HT-29 (cell line): ENCODE measurements at places on chromosomes 2 and 18. TPM values are rescaled to one million over a fixed set of nuclear protein-coding genes. Genes with fewer than 3 reads are reported as not detected.

DNA sequence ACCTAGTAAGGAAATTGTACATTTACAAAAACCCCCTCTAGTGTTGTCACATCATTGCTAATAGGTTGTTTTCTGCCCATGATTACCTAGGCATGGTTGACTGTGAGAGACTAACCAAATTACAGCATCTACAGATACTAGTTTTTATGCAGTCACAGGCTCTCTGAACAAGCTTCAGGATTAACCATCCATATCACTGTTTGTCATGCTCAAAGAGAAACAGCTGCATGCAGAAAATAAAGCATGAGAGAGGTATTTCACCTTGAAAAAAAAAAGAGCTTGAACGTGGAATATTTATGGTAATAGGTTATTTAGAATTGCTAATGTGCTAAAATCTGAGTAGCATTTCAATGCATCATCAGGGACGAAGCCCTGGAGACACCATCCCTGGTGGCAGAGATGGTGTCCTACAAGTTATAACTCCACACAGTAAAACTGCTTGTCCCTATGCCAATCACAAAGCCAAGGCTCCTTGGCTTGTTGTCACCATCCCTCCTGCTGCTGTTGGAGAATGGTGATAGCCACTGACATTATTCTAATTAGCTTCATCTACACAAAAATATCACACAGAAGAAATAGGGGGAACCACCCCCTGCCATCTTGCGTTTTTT lies 5.4 kb downstream of the NEB start:
- peak; percentile 2 for DNase-seq

DNA sequence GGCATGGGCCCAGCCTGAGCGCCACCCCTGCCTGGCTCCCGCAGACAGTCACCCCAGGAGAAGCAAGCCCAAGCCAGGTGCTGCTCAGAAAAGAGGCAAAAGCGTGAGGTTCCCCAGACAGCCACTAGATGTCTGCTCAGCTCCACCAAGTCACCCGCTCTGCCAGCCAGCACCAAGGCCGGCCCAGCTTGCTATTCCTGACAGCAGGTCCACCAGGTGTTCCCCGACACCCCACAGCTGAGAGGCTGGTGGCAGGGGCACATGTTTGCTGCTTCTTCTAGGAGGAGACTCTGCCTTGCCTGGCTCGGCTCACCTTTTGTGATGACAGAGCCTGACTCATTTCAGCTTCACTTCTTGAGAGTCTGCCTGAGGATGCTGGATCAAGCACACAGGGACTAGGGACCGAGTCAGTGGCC lies 206.7 kb downstream of the MGAT5 start:
- DNase-seq: peak; percentile 87

KCNE4 gene
- total RNA-seq: not detected in 2 replicates

DNA sequence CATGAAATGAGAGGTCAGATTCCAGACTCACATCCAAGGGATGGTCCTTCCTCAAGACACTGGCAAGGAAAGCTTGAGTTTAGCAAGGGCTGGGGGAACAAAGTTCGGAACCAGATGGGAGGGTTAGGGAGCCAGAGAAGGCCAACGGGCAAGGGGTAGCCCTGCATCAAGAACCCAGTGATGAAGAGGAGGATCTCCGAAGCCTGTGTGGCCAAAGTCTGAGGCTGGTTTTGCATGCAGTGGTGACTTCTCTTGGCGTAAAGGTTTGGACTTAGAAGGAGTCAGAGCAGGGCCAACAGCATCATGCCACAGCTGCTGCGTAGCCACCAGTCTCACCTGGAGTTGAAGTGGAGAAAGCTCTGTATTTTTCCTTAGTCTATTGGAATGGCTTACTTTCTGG lies 123.5 kb upstream of the ALPP start:
- DNase-seq: no peak

GRCh38 chr18:38909972-38910371 lies 1344.4 kb upstream of the CELF4 start:
- no peak for DNase-seq

DNA sequence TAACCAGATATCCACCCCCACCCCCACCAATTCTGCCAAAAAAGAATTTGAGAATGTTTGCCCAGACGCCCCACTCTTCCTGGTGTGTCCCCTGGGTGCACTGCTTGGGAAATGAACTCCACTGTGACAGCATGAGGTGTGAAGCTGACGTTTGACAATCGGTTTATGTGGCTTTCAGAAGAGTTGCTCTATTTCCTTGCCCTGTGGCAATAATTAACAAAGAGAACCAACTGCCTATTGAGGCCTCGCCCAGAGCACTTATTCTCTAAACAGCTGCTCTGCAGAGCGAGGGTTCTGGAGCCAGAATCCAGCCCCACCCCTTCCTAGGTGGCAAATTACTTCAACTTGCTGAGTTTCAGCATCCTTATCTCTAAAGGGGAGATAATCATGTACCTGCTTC lies 115.8 kb upstream of the SIX3 start:
- no peak for DNase-seq
